T-helper 1 cell treated with Interleukin-12 subunit alpha and Interleukin-12 subunit beta and Interleukin-4 antibody, amounts not matched to agents 30 ng/mL and 1 ng/mL, for 36 hours (primary cell): ENCODE measurements at places on chromosomes 12 and 14. TPM values are rescaled to one million over a fixed set of nuclear protein-coding genes. Genes with fewer than 3 reads are reported as not detected.

Gene ZFYVE21
- total RNA-seq, result 17.2 and 17.4 TPM in 2 replicates

Gene CATSPERB
- 13.3 and 14.9 TPM in 2 replicates for total RNA-seq

Gene COL2A1
- total RNA-seq, result not detected in 2 replicates

Gene IAPP
- not detected in 2 replicates for total RNA-seq

Gene CLEC4D
- total RNA-seq, result not detected in 2 replicates

Gene BLTP3B
- 37.0 and 39.2 TPM in 2 replicates for total RNA-seq

Gene RASSF9
- total RNA-seq, result not detected in 2 replicates

Gene TAS2R14
- total RNA-seq, result 4.7 and 5.2 TPM in 2 replicates

Gene MORN3
- 2.4 and 2.7 TPM in 2 replicates for total RNA-seq

Gene OAS2
- 213 and 215 TPM in 2 replicates for total RNA-seq

Gene LRP1-AS
- total RNA-seq, result not detected in 2 replicates

Gene KLRC4
- total RNA-seq, result not detected in 2 replicates

Gene STAB2
- not detected in 2 replicates for total RNA-seq

Gene GZMB
- total RNA-seq, result 1,728 and 1,734 TPM in 2 replicates

Gene RAD51AP1
- total RNA-seq, result 27.4 and 33.0 TPM in 2 replicates

Gene RHEBL1
- 10.4 and 11.1 TPM in 2 replicates for total RNA-seq

Gene GMFB
- total RNA-seq, result 37.3 and 37.4 TPM in 2 replicates

Gene GARIN6
- not detected in 2 replicates for total RNA-seq

Gene BICDL1
- total RNA-seq, result 99.4 and 106 TPM in 2 replicates

Gene DENND5B
- 0.10 TPM in 2 replicates for total RNA-seq

Gene TMEM179
- 0.15 and 0.25 TPM in 2 replicates for total RNA-seq
